ENCODE measurements at places on chromosomes 11 and 22.
A peak's percentile ranks its signal among the peaks of the same experiment; 100 is the strongest.

DNA sequence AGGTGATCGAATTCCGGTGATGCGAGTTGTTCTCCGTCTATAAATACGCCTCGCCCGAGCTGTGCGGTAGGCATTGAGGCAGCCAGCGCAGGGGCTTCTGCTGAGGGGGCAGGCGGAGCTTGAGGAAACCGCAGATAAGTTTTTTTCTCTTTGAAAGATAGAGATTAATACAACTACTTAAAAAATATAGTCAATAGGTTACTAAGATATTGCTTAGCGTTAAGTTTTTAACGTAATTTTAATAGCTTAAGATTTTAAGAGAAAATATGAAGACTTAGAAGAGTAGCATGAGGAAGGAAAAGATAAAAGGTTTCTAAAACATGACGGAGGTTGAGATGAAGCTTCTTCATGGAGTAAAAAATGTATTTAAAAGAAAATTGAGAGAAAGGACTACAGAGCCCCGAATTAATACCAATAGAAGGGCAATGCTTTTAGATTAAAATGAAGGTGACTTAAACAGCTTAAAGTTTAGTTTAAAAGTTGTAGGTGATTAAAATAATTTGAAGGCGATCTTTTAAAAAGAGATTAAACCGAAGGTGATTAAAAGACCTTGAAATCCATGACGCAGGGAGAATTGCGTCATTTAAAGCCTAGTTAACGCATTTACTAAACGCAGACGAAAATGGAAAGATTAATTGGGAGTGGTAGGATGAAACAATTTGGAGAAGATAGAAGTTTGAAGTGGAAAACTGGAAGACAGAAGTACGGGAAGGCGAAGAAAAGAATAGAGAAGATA, at the start of gene MALAT1:
Gene MALAT1 (plus strand): TSS at position 69 of the 736 bp plus-strand sequence.
- DNase-seq, result peak; percentile 96

DNA sequence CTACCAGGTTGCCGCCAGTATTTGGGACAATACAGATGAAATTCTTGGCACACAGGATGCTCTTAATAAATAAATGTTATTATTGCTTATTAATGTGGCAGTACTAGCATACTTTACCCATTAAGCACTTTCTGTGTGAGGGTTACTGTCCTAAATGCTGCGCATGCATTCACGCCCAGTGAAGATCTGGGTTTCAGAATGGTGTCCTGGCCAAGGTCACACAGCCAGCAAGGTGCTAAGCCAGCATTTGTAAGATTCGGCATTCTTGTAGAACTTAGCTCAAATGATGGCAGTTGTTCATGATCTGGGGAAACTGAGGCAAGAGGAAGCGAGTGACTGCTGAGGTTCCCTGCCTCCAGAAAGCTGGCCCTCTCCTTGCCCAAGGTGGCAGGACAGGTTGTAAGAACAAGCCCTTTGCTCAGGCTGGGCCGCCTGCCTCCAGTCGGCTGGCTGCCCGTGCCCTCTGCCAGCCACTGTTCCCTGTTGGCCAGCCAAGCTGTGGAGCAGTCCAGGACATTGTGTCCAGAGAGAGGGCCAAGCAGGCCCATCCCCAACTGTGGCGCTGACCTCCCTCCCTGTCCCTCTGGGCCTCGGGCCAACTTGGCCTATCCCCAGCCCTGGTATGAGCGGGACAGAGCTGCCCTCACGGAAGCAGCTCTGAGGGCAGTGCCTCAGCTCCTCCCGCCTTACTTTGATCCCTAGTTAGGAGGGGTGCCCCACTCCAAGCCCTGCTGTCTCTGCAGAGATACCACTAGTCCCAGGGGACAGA, 28.8 kb downstream of the TOB2 start:
- no peak for DNase-seq

DNA sequence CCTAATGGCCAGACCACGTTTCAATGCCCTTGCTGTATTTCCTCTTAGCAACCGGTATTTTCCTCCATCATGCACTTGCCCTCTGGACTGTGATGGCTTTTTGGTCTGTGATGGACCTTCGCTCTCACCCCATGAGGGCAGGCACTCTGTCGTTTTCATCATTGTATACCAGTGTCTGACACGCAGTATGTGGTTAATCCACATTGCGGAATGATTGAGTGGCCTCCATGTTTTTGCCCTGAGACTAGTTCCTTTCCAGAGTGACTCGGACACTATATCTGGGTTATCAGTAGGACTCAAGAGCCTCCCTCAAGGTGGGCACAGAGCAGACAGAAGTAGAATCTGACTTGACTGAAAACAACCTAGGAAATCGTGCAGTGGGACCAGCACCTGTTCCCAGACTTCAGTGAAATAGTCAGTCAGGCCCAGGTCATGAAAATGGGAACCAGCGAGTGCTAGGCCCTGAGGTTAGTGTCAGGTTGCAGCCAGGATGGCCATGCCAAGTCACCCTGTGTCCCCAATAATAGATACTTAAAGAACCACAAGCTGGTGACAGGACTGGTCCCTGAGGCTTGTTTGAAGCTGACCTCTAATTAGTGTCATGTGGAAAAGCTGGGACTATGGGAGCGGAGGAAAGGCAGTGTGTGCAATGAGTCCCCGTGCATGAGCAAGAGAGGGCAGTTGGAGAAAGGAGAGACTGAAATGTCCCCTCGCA, 464.7 kb downstream of the INSC start:
- DNase-seq, result no peak

- DNase-seq, result no peak
These were observed 597.9 kb upstream of the KIRREL3 start for GRCh38 chr11:127598476-127598875.

- DNase-seq, result no peak
These were observed 8.9 kb downstream of the HPX start for GRCh38 chr11:6431861-6432260.

- no peak for DNase-seq
These were observed 32.2 kb downstream of the IL10RA start for GRCh38 chr11:118018401-118018800.

GRCh38 chr11:66495401-66495854, 15.0 kb upstream of the BBS1 start:
- no peak for DNase-seq

Data from stimulated activated effector memory CD8-positive, alpha-beta T cell treated with anti-CD3 and anti-CD28 coated beads, Interleukin-12 subunit alpha, Interleukin-12 subunit beta, amount 100 ng/mL, for 72 hours (primary cell).